ENCODE measurements at places on chromosomes 6 and 20.

- DNase-seq: no peak
Measured at GRCh38 chr6:43240950-43241349, 2.3 kb upstream of the TTBK1 start.

DNA sequence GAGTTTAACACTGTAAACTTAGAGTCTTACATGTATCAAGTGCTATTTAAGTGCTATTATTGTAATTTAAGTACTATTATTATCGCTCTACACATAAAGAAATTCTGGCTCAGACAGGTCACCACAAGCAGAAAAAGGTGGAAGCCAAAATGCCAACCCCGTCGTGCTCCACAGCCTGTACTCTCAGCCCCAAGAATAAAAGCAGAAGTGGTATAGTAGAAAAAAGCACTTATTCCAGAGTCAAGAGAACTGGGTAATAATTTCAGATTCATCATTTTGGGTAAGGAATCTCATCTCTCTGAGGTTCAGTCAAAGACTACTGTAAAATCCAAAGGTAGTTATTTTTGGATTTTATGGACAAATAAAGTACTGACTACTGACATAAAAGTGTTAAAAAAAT lies 943 bp downstream of the ZUP1 start:
- DNase-seq: no peak

GRCh38 chr20:41938353-41938752 lies 320.2 kb upstream of the CHD6 start:
- no peak for DNase-seq

- no peak for DNase-seq
Measured at GRCh38 chr20:48599106-48599747, 228.6 kb downstream of the PREX1 start.

DNA sequence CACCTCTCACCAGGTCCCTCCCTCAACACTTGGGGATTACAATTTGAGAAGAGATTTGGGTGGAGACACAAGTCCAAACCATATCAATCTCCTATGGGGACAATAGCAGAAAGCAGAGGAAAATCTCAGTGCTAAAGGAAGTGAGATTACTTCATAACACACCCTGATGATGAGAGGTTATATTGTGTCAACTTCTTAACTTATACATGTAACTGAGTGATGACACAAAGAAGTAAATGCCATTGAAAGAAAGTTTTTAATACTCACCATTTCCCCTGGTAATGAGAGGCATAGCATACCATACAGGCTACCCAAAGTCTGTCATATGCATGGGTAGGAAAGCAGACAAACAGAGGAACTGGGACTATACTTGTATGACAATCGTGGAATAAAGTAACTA lies 137.2 kb downstream of the MMUT start:
- no peak for DNase-seq

- DNase-seq: peak; percentile 23
Measured at GRCh38 chr6:138001750-138002349, 105.4 kb downstream of the PERP start.

- DNase-seq: no peak
Measured at GRCh38 chr6:169172456-169172855, 81.2 kb downstream of the THBS2 start.

GRCh38 chr6:112286500-112287144 lies 32.3 kb upstream of the LAMA4 start:
- DNase-seq: no peak

DNA sequence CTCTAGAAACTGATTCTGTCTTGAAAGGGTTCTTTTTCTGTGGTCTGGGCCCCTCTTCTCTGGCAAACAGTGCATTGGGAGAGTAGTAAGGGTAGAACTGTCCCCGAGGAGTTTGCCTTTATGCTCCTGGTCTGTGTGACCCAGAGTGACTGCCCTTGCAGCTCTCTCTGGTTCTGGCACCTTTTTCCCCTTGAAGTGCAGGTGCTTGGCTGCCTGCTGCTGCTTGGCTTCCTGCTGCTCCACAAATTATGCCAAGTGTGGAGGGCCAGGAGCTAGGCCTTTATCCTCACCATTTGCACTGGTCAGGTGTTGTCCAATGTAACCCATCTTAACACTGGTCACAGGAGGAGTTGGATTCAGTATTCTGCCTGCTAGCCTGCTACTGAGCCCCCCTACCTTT lies 11.2 kb downstream of the KIZ start:
- no peak for DNase-seq

DNA sequence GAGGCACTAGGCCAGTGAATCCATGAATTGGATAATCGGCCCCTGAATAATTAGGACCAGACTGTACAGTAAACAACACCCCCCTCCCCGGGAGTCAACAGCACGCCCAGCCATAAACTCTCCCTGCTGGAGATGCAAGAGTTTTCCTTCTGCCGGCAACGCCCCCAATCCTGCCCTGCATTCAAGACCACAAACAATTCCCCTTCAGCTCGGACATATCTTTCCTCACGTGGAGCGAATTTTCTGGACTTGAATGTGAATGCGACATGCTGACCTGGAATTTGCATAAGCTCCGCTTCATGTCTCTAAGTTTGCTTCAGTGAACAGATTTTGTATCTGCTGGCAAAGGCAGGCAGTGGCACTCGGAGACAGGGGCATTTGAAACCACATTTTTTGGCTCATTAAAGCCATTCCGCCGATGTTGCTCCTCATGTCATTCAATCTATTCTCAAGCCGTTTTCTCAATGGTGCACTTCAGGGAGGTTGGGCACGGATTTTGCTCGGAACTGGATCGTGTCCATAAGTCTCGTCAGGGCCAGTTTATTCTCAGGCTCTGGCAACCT lies 38.0 kb upstream of the GMPR start:
- DNase-seq: no peak

DNA sequence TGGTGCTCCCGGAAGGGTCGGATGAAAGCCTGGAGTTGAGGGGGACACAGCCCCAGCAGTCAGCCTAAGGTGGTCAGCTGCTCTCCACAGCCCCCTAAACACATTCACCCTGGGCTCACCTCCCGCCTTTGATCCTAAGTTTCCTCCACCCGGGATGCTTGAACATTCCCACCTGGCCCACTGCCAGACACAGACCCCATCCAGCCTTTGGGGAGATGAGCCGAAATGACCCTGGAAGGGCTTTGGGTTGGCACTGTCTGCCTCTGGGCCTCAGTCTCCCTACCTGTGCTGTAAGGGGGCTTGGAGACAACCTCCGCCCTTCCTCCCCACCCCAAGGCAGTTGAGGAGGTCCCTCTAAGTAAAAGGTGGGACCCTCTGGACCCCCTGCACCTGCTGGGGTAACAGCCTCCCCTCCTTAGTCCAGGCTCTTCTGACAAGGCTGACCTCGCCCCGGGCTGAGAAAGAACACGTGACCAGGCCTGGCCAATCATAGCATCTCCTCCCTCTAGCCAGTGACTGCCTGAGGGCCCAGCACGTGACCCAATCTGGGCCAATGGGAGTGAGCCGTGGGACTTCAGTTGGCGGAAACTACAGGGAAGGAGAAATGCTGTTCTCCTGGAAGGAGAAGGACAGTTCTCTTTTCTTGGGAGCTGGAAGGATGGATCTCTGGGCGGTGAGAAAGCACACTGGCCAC lies 16.9 kb upstream of the UBE2V1 start:
- DNase-seq: no peak

DNA sequence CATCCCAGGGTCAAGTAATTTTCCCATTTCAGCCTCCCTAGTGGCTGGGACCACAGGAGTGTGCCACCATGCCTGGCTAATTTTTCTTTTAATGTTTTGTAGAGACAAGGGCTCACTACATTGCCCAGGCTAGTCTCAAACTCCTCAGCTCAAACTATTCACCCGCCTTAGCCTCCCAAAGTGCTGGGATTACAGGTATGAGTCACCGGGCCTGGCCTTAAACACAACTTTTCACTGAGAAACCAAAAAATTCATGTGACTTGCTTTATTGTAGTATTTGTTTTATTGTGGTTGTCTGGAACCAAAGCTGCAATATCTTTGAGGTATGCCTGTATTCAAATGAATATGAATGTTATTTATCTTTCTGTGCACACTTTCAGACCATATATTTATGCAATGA lies 72.2 kb downstream of the RWDD2A start:
- DNase-seq: no peak

DNA sequence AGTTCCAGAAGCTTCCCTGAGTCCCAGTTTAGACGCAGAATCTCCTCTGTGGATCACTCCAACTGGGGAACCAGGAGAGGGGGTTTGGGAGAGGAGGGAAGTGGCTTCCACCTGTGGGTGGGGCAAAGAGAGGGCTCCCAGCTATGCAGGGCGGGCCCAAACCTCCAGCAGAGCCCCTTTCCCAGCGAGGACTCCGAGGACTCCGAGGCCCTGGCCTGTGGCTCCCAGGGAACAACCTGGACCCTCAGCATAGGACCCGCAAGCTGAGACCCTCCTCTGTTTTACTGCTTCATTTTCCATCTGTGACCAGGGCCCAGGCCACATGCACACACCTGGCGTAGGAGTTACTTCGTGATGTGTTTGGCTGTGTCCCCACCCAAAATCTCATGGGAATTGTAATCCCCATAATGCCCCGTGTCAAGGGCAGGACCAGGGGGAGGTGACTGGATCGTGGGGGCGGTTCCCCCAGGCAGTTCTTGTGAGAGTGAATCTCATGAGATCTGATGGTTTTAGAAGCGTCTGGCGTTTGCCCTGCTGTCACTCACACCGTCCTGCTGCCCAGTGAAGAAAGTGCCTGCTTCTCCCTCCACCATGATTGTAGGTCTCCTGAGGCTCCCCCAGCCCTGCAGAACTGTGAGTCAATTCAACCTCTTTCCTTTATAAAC lies 27.9 kb downstream of the NTSR1 start:
- no peak for DNase-seq

- DNase-seq: no peak
Measured at GRCh38 chr6:27474172-27474465, 1.2 kb upstream of the ZNF184 start.

DNA sequence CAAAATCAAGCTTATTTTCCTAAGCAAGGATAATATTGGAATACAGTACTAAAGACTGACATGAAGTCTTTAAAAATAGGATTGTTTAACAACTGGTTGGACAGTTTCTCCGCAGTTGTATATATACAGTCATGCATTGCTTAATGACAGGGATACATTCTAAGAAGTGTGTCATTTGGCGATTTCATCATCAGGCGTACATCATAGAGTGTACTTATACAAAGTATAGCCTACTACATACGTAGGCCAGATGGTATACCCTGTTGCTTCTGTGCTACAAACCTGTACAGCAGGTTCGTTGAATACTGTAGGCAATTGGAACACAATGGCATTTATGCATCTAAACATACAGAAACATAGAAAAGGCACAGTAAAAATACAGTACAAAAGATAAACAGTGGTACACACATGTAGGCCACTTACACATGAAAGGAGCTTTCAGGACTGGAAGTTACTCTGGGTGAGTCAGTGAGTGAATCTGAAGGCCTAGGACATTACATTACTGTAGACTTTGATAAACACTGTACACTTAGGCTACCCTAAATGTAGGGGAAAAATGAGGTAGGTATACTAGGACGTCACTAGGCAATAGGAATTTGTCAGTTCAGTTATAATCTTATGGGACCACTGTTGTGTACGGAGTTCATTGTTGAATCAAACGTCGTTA lies 20.1 kb downstream of the HECA start:
- no peak for DNase-seq

- DNase-seq: no peak
Measured at GRCh38 chr6:152948150-152948768, 34.6 kb downstream of the FBXO5 start.

GRCh38 chr6:22247916-22248482 lies 48.8 kb downstream of the PRL start:
- DNase-seq: no peak

GRCh38 chr20:46013829-46014516 lies 5.3 kb downstream of the MMP9 start:
- peak; percentile 55 for DNase-seq

DNA sequence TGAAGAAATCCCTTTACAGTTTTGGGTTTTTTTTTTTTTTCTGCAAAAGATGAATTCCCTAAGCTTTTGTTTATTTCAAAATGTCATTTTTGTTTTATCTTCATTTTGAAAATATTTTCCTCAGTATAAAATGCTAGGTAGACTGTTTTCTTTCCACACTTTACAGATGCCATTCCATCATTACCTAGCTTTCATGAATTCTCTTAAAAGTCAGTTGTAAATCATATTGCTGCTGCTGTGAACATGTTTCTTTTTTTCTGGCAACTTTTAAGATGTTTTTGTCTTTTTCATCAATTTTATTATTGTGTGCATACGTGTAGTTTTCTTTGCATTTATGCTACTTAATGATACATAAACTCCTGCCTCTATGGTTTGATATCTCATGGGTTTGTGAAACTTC lies 168.3 kb downstream of the FAXC start:
- DNase-seq: no peak

GRCh38 chr6:125431971-125432370 lies 130.2 kb upstream of the HDDC2 start:
- no peak for DNase-seq

GRCh38 chr6:148343047-148343782 lies 577 bp downstream of the SASH1 start:
- DNase-seq: no peak

GRCh38 chr6:24536466-24536865 lies 41.7 kb downstream of the ALDH5A1 start:
- DNase-seq: no peak

GRCh38 chr20:25008388-25009217 lies 16.1 kb upstream of the APMAP start:
- no peak for DNase-seq

GRCh38 chr20:48126227-48126740 lies 341.0 kb upstream of the SULF2 start:
- DNase-seq: no peak

DNA sequence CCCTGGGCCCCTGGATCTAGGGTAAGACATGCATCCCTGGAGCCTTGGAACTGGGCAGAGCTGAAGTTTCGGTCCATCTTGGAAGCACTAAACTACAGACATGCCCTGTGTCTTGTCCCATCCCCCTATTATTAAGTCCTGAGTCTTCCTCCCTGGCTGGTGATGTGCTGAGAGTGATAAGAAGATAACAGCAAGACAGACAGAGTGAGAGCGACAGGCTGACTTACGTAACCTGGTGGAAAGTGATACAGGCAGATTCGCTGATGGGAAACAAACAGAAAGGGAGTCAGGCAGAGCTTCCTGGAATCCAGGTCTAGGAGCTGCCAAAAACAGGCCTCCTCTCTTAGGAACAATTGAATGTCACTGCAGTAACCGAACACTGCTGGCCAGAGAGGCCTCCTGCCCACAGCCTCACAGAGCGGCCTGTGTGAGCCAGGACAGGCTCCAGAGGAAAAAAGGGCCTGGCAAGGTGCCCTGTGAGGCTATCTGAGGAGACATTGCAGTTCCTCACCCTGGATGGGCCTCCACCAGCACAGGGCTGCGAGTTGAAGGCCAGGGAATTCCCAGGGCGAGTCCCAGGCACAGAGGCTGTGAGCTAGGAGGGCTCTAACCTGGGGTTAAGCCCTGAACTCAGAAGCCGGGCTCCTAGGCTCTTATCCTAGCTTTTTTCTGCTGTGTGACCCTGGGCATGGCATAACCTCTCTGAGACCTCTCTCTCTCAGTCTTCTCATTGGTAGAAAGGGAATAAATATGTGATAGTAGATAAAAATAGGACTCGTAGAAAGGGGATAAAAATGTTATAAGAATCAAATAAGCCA lies 34.2 kb upstream of the B4GALT5 start:
- no peak for DNase-seq

- DNase-seq: no peak
Measured at GRCh38 chr6:83258517-83258916, 65.4 kb downstream of the RWDD2A start.

- no peak for DNase-seq
Measured at GRCh38 chr6:161436106-161436876, 162.4 kb upstream of the AGPAT4 start.

Data from stimulated activated CD8-positive, alpha-beta memory T cell treated with anti-CD3 and anti-CD28 coated beads, Interleukin-2, amount 100 ng/mL, for 48 hours (primary cell).